ENCODE measurements at places on chromosomes 6 and 20.

DNA sequence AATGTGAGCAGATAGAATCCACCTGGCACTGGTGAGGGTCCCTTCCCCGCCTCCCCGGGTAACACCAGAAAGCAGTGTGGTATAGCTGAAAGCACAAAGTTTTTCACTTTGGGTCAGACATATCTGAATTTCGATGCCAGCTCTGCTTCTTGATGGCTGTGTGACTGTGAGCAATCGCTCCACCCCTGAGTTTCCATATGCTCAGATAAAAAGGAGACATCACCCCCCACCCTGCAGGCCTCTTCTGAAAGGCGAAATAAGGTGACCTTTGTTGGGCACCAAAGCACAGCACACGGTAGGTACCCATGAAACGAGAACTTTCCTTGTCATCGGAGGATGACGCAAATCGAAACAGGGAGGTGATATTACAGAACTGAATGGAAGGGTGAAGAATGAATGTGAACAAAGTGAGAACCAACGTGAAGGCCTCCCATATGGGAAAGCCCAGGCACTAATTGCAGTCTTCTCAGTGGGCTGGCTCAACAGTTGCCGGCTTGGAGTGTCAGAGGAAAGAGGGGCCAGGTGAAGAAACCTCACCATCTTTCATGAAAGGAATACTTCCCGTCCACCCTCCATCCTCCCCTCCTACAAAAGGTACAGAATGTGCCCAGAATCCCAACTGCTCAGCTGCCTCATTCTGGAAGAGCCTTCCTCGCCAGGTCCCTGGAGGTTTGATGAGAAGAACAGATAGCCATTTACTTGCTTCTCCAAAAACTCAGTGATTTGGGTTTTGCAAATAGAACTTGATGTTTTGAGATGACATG is 61.8 kb downstream of the NFATC2 start:
- DNase-seq, result no peak

DNA sequence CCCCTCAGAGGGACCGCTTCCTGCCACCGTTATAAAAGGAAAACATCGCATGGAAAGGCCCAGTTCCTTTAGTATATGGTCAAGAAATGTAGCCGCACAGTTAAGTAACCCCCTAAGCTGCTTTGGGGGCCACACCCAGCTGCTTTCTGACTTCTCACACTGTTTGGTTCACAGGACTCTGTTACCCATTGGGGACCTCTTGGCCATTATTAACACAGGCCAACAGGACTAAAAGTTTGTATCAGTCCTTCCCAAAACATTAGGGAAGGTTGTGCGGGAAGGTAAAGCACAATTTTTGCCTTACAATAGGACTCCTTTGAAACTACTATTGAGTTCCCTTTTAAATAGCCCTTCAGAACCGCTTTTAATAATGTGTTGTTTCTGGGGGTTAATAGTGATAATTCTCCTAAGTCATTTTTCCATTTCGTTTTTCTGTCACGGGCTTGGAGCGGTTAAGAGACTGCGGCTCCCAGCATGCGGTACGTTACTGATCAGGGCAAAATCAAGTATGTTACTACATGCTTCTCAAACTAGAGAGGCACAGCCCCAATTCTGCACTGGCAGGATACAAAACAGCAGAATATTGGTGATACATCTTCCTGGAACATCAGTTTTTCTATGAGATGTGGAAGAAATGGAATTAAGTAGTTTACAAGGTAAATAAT is 668 bp upstream of the RPP40 start:
- DNase-seq, result no peak

DNA sequence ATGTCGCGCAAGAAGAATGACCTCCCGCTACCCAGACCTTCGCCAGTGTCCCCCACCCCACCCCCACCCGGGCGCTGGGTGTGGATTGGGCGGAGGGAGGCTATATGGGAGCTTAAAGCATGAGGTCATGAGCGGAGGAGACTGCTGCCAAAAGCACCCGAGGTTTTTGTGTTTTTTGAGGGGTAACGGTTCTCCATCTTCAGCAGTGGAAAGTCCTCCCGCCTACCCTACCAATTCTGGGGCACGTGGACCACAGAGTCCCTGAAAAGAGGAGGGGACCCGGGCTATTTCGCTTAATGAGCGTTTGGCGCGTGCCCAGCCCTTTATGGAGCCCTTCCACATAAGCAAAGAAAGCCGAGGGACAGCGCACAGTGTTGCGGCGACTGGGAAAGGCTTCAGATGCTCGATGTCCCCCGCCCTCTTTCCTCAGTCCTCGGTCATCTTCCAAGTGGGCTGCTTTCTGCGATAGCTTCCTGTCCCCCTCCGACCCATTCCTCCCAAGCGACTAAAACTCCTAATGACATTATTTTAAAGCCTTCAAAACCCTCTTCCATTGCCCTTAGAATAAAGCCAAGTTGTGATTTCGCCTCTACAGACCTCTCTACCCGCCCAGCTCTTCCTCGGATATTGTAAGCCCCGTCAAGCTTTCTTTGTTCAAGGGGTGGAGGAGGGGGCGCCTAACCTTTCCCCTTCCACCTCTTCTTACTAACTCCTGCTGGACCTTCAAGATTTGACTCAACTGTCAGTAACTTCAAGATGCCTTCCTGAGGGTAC is 2.1 kb upstream of the TRERF1 start:
- no peak for DNase-seq

- DNase-seq, result no peak
Observed at GRCh38 chr6:108541843-108542759, 18.6 kb upstream of the FOXO3 start.

GRCh38 chr6:78781001-78781400 is 86.3 kb upstream of the IRAK1BP1 start:
- DNase-seq, result no peak

GRCh38 chr6:11975353-11975977 is 36.6 kb upstream of the HIVEP1 start:
- DNase-seq, result no peak

- DNase-seq, result no peak
Observed at GRCh38 chr6:131519670-131520436, 53.2 kb upstream of the ARG1 start.

DNA sequence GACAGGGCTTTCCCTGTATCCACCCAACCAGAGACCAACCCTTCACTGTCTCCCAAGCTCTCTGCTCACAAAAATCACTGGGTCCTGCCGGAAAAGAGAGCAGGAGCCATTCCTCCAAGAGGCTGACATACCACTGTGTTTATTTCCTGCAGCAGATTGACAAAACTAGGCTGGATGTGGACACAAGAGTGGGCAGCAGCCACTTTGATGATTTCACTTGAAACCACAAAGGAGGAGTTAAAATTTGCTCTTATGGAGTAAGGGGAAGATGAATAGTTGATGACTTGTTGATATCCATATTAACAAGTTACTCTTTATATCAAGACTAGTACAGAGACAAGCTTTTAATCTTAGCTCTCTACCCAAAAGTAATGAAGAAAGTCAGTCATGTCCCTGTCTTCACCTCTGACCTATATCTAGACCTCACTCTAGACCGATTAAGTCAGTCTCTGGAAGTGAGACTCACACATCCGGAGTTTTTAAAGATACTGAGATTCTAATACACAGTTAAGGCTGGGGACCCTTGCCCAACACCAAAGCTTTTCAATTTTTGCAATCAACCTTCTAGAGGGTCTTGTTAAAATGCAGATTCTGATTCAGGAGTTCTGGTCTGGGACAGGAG is 73.8 kb downstream of the SCML4 start:
- DNase-seq, result no peak

DNA sequence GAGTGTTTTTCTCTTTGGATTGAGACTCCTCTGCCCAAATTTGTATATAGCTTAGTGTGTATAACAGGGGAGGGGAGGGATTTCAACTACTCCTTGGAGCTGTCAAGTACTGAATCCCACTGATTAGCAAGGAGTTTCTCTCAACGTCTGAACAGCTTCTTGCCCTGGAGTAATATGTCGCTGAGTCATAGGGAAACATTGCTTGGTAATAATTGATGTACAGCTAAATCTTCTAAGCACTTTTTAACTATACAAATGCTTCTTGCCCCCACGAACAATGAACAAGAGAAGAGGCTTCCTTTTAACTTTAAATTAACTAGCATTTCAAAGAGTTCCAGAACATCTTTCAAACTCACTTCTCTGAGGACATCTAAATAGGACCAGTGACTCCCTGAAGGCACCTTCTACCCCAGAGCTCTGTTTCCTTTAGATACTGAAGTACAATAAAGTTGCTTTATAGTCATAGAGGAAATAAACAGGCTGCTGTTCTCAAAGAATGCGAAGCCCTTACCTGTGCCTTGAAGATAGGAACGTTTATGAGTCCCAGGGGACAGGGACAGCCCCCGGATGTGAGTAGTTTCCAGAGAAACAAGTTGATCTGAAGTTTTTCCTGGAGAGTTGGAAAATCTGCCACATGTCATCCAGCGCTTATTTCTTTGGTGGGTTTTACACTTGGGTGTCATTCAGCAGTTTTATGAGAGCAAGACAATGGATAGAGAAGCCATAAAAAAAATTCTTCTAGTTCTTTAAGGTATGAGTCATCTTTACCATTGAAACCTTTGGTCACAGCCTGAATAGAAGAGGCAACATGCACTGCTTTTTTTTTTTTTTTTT is 462.5 kb upstream of the BTBD3 start:
- DNase-seq, result no peak

GRCh38 chr6:31403283-31404060 is at the start of gene MICA:
TSS of gene MICA (plus strand) at chr6:31403595. CDS start at chr6:31403633, 38 bp downstream.
- peak; percentile 47 for DNase-seq

DNA sequence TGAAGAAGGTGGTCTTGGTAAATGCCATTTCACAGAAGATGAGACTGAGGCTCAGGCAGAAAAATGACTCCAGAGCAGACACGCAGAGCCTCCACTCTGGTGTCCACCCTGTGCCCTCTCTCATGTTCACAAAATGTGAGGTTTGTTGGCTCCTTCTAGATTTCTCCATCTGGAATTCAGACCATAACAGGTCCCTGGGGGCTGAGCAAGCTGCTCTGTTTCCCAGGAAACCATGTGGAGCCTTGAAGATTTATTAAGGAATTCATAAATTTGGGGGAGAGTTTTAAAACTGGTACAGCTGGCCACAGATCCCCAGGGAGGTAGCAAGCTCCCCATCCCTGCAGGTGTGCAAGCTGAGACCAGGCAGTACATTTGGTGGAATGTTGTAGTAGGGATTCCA is 38.8 kb upstream of the SIRPA start:
- DNase-seq, result no peak

GRCh38 chr6:154276810-154277628 is 79.6 kb downstream of the IPCEF1 start:
- DNase-seq, result no peak

GRCh38 chr6:158322400-158322723 is 10.1 kb downstream of the TULP4 start:
- no peak for DNase-seq
